ENCODE measurements at places on chromosomes 16 and 17.

- no peak for DNase-seq
These were observed 6.1 kb downstream of the GNAO1 start for GRCh38 chr16:56197192-56197992.

DNA sequence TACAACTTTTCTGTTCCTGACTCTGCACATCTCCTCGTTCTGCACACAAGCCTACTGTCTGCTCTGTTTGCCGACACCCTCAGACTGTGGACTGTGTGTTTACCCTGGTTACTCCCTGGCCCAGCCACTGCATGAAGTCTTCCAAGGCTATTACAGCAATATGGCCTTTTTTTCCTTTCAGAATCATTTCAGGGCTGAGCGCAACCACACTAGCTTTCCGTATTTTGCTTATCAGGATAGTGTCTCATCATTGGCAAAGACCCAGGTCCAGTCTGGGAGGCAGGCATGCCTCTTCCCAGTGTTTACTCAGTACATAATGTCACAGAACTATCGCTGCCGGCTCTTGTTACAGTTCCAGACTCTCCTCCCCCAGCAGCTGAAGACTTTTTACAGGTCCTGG is 10.1 kb downstream of the DNAH9 start:
- no peak for DNase-seq

DNA sequence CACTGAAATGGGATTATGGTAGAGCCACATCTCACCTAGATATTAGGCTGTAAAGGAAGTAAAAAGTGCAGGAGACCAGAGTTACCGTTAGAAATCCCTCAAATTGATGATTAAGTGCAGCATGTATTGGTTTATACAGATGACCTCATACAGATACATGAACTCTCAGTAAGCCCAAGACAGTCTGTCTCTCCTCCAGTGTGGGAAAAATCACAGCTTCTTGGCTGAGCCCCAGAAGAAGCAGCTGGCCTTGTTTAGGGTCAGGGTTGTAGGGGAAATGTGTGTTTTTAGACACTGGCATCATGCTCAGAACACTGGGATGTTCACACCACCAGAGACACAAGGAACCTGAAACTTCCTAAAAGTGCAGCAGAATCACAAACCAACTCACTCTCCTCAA is 135.9 kb downstream of the KATNIP start:
- no peak for DNase-seq

DNA sequence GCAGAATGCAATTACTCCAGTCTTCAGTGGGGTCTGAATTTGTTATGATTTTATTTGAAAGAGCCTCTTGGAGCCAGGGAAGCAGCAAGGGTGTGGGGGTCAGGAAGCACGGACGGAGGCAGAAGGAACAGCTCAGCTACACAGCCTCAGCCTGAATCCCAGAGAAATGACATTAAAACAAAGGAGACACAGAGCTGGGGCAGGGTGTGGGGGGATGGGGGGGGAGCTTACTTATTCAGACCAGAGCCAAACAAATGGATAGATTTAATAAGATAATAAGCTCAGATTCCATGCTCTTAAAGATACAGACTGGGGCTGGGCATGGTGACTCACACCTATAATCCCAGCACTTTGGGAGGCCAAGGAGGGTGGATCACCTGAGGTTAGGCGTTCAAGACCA is 195.3 kb downstream of the ZNF423 start:
- DNase-seq = no peak

Measured in activated CD4-positive, CD25-positive, alpha-beta regulatory T cell (primary cell).